ENCODE measurements at places on chromosomes 3 and 15.

DNA sequence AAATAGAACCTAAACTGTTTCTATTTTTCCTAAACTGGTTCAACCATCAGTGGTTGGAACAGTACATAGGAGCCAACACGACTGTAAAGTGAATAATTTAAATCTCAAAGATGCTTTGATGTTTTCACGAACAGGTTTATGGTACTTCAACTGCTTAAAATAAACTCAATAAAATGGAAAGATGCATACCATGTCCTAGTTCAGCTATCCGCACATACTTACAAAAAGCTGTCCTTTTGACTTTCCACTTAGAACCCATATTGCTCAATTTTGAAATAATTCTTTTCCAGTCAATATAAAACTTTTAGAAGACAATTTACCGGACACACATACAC, 902 bp downstream of the CMTM6 start:
- DNase-seq: no peak

DNA sequence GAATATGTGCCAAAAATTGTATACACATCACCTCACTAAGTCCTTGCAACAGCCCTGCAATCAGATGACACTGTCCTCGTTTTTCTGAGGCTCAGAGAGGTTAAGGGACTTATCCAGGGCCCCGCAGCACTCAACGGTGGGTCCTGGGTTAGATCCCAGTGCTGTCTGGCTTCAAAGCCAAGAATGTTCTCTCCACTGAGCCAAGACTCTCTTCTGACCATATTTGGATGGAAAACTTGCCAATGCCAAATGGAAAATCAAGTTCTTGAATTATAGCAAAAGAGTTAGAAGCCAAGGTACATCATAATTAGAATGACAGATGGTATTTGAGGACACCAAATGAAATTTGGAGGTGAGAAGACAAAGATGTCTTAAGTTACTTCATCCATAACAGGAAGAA, 75.9 kb downstream of the NCEH1 start:
- no peak for DNase-seq

DNA sequence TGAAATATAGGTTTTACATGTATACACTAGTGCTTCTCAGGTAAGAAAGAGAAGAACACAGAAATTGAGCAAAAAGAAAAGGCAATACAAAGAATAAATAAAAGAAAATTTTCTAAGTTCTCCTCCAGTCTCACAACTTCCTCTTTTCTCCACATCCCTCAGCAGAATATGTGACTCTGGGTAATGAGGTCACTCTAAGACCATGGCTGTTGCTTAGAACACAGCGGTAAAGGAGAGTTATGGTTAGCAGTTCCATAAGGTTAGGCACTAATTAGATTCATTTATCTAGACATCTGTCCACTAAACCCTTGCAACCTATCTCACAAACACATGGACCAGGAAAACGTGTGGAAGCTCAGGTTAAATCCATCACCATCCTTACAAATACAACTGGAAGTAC, 47.9 kb downstream of the IGSF11 start:
- DNase-seq: no peak

- no peak for DNase-seq
Measured at GRCh38 chr15:25838191-25838870, 24.8 kb downstream of the ATP10A start.

- no peak for DNase-seq
Measured at GRCh38 chr3:37912052-37912733, 50.5 kb downstream of the CTDSPL start.

GRCh38 chr3:123798550-123798949, 85.6 kb downstream of the MYLK start:
- DNase-seq: no peak

DNA sequence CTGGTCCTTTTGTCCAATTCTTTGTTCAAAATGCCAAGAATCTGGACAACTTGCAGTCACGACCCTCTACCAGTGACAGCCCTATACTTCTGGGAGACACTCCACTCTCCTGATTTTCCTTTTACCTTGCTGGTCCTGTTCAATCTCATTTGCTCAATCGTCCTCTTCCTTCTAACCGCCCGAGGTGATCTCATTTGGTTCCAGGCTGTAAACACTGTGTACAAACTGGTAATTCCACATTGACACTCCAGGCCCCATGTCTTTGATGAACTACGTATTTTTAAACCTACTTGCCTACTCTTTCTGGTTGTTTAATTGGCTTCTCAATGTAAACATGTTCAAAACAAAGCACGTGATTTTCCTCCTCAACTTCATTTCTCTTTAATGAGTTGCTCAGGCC, 23.7 kb upstream of the C3orf49 start:
- DNase-seq: no peak

GRCh38 chr3:152706991-152707713, 127.8 kb upstream of the P2RY1 start:
- DNase-seq: no peak

DNA sequence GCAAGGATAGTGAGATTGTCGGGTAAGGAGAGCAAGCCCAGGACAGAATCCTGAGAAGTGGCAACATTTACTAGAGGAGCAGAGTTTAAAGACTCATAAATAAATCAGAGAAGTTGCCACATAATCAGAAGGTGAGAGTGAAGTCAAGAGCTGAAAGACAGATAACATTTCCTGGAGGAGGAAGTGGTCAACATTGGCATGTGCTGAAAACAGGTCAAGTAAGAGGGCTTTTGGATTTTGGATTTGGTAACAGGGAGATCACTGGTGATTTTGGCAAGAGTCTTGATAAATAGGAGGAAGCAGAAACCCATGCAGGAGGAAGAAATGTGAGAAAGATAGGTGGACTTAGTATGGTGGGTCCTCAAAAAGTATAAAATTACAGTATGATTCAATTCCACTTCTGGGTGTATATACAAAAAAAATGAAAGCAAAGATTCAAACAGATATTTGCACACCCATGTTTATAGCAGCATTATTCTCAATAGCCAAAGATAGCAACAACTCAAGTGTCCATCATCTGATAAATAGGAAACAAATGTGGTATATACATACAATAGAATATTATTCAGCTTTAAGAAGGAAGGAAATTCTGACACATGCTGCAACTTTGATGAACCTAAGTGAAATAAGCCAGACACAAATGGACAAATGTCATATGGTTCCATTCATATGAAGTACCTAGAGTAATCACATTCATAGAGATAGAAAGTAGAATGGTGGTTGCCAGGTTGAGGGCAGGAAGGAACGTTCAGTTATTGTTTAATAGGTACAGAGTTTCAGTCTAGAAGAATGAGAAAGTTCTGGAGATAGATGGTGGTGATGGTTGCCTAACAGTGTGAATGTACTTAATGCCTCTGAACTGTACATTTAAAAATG, 27.3 kb upstream of the MBNL1 start:
- DNase-seq: no peak

GRCh38 chr3:10583798-10584708, 78.7 kb upstream of the ATP2B2 start:
- DNase-seq: no peak

GRCh38 chr15:62362608-62363007, 197.5 kb upstream of the C2CD4B start:
- DNase-seq: no peak

GRCh38 chr15:85151861-85152260, 170.2 kb downstream of the PDE8A start:
- DNase-seq: no peak

DNA sequence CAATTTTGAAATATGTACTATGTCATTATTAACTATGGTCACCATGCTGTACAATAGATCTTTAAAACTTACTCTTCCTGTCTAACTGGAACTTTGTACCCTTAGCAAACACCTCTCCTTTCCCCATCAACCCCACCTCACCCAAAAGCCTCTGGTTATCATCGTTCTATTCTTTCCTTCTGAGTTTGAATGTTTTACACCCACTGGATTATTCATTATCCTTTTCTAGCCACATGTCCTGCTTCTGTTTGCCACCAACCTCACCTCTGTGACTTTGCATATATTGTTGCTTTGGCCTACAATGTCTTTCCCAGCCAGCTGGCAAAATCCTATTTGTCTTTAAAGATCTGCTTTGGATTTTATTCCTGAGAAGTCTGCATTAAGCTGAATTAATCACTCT, 102.6 kb upstream of the TSPAN3 start:
- peak; percentile 41 for DNase-seq

- no peak for DNase-seq
Measured at GRCh38 chr3:24387000-24387399, 107.7 kb downstream of the THRB start.

- no peak for DNase-seq
Measured at GRCh38 chr15:39581242-39581792, 438 bp downstream of the THBS1 start.

DNA sequence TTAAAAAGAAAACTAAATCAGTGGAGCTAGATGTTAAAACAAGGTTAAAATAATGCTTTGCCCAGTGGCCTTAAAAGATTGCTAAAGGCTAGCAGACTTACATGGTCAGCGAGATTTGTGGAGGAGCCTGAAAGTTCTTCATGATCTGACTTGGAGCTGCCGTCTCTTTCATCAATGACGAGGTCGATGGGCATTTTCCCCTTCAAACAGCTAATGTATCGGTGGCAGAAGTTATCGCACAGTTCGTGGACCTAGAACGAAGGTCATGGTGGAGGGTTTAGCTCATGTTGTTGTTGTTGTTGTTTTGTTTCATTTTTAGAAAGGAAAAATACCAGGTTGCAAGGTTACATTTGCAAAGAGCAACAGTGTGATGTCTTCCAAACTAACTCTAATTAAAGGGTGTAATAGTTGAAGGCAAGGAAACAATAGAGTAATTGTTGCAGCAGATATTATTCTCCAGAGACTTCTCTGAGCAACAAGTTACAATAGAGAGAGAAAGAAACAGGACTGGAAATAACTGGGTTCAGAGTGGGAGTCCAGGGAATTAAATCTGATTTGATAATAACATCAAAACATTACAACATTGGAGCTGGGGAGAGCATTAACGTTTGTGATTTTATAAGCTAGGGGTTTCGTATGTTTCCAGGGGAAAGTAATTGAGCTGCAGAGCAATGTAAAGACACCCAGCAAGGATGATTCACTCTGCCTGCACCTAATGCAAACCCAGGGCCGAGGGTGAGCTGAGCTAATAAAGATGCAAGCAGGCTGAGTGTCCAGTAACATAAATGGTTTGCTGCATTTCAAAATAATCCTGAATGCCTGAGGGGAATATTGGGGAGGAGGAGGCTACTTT, 6.6 kb downstream of the MEIS2 start:
- no peak for DNase-seq

DNA sequence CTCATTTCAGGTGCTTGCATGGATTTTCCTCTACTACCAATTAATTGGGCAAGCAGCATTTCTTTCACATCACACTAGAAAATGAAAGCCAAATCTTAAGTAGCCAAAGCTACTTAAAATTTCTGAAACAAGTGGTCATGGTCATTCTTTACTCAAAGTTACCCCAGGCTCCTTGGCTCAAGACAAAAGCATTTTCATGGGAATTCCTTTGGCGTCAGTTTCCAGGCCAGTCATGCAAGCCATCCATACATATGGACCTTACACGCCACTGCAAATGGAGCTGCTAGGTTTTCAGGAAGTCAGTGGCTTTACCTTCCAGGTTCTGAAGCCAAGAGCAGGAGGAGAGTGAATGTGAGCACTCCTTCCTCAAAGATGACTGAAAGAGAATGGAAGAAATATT, 83.7 kb upstream of the IL12A start:
- DNase-seq: no peak

GRCh38 chr15:49570672-49571071, 49.9 kb downstream of the FAM227B start:
- no peak for DNase-seq

GRCh38 chr3:94004301-94004910, 24.0 kb downstream of the STX19 start:
- DNase-seq: no peak

- DNase-seq: no peak
Measured at GRCh38 chr3:98763076-98763475, at the start of gene ST3GAL6. ST3GAL6 (plus strand) TSS chr3:98763340; CDS start chr3:98768441, 5,101 bp downstream.

DNA sequence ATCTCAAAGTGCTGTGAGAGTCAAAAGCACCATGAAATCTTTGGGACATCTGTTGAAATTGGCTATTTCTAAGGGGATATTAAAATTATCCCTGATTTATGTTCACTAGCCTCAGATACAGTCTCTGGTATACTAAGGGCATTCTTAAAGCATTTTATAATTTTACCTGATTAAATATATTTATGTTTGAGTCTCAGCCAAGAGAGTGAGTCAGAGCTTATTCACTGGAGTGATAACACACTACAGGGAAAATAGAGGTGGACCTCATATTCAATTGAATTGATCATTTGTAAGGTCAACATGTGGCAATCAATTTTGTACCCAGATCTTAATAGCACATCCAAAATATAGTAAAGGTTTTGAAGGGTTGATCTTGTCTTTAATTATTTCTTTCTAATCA, 733.6 kb downstream of the EPHA3 start:
- no peak for DNase-seq

DNA sequence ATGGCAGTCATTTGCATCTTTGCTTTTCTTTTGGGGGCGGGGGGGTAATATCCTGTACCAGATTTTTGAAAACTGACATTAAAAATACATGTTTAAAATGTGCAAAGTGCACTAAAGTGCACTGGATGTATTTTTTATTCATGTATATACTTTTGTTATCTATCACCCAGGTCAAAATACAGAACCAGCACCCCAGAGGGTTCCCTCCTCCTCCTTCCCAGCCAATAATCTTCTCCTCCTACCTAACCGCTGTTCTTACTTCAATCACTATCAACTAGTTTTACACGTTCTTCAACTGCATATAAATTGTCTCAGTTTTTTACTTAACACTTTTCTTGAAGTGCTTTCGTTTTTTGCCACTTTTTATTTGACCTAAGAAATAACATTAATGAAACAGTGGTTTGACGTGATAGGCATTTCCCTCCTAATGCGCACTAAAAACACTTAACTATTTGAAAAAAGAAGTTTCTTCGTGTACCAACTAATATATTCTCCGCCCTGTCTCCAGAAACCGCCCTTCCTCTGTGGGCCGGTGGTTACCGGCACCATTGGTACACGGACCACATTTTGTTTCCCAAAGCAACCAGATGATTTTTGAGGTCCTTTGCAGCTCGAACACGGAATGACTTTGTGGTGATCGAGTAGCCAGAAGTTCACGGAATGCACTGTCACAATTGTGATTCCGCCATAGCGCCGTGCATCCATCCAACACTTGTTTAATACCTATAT, 836 bp upstream of the AKAP13 start:
- DNase-seq: peak; percentile 57

GRCh38 chr15:89226359-89227221, 5.2 kb upstream of the RLBP1 start:
- DNase-seq: no peak

GRCh38 chr3:195803289-195803908, 8.3 kb downstream of the MUC4 start:
- DNase-seq: peak; percentile 32

Measured in colonic mucosa (tissue), 4 donors.